ENCODE measurements at places on chromosomes 4 and X.

DNA sequence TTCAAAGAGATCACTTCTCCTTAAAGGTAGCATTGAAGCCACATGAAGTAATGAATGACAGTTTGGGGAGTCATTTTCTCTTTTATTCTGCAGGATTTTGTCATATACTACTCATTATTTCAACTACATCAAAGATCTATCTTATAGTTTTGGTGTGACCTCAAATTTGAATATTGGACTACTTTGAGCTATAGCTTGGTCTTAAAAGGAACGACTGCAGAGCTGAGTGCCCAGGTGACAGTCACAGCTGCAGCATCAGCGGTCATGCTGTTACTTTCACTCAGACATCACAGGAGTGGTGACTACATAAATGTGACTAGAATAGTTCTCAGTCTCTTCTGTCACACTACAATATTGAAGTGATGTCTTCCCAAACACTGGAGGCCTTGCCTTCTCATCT is 10.7 kb upstream of the SPCS3 start:
- no peak for DNase-seq

DNA sequence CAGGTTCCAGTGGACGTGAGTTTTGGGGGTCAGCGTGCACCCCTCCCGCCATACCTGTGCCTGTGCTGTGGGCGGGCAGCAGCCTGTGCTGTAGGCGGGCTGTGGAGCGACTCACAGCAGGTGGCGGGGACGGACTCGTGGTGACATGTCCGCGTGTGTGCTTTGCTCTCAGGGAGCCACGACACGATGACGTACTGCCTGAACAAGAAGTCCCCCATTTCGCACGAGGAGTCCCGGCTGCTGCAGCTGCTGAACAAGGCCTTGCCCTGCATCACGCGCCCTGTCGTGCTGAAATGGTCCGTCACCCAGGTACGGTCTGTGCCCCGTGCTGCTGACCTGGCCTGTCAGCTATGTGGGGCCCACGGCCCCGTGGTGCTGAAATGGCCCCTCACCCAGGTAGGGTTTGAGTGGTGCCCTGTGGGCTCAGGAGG is 7.4 kb downstream of the PLCXD1 start:
- DNase-seq: no peak

DNA sequence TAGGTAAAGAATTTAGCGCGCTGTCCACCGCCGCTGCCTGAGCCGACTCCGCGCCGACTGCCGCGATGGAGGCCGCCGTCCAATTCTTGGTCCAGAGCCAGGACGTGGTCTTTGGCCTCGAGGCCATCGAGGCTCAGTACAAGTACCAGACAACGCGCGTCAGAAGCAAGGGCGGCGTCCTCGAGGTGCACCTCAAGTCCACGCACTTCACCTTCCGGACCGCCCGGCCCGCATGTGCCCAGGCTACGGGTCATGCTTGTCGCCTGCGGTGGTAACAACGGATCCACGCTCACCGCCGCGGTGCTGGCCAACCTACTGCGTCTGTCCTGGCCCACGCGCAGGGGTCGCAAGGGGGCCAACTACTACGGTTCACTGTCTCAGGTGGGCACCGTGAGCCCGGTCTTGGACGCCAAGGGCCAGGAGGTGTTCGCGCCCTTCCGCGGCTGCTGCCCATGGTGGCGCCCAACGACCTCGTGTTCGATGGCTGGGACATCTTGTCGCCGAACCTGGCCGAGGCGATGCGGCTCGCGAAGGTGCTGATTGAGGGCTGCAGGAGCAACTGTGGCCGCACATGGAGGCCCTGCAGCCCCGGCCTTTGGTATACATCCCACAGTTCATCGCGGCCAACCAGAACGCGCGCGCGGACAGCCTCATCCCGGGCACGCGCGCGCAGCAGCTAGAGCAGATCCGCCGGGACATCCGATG is 128.0 kb downstream of the ANAPC4 start:
- DNase-seq: no peak

GRCh38 chrX:102654696-102655095 is 3.4 kb downstream of the GPRASP1 start:
- no peak for DNase-seq

- DNase-seq: no peak
Measured at GRCh38 chrX:118742176-118742575, 14.8 kb downstream of the IL13RA1 start.

DNA sequence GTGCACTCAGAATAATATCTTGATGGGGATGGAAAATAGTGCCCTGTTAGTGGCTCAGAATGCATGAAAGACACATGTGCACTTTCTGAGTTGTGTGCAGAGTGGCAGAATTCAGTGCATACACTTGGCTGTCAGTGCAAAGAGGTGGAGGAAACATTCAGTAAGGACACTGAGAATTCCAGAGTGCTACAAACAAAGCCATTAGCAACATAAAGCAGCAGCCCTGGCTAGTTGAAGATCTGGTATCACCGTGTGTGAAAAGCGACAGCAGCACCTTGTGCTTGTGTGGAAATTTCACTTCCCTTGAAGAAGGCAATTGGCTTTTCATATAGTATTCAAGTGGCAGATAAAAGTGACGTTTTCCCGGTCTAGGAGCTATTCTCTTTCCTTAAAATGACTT is 810.4 kb downstream of the TRIML1 start:
- DNase-seq: no peak

DNA sequence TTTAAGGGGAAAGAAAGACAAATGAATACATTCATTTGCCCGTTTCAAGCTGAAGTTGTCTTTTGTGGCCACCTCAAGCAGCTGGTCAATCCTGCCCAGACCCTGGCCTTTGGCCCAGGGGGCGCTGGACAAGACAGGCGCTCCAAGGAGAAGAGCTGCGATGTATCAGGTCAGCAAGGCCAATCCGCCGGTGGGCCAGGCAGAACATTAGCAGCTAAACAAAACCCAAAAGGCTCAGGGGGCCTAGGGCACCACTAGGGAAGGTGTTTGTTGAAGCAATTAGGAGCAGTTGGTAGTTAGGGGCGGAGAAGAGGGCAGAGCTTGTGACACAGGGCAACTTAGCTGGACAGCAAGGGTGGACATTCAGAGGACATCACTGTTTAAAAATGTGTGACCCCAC is 60.8 kb upstream of the TMEM33 start:
- no peak for DNase-seq

- no peak for DNase-seq
Measured at GRCh38 chrX:119340606-119341205, 58.4 kb upstream of the SLC25A43 start.

DNA sequence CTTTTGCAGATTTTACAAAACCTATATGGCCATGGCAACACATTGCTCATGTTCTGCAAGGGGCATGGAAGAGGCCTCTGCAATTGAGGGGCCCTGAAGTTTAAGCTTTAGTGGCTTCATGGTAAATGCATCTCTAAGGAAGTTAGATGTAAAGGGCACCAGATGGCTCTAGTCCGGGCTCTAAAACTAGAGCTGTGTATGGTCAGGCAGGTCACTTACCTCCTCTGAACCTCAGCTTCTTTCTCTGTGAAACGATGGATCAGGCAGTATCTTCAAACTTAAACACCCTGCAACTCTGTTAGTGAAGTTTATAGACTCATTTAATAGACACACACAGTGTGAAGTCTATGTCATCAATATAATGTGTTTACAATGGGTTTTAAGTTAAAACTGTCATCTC is 10.0 kb downstream of the MAGEB17 start:
- DNase-seq: no peak

- no peak for DNase-seq
Measured at GRCh38 chr4:4647041-4647440, 105.2 kb upstream of the STX18 start.

DNA sequence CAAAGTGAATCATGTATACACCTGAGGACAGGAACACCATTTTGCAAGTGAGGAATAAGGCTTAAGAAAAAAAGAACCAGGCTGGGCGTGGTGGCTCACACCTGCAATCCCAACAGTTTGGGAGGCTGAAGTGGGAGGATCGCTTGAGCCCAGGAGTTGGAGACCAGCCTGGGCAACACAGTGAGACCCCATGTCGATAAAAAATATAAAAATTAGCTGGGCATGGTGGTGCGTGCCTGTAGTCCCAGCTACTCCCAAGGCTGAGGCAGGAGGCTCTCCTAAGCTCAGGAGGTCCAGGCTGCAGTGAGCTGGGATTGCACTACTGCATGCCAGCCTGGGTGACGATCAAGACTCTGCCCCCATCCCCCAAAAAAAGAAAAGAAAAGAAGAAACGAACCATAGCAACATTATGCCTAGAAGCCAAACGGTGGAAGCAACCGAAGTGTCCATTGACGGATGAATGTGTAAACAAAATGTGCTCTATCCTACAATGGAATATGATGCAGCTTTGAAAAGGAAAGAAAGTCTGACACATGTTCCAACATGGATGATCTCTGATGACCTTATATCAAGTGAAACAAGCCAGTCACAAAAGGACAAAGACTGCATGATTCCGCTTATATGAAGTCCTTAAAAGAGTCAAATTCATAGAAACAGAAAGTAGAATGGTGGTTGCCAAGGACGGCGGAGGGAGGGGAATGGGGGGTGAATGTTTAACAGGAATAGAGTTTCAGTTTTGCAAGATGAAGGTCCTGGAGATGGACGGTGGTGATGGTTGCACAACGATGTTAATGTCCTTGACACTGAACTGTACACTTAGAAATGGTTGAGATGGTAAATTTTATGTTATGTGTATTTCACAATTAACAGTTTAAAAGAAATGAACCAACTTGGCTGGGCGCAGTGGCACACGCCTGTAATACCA is 8.6 kb upstream of the KIAA0232 start:
- DNase-seq: no peak

DNA sequence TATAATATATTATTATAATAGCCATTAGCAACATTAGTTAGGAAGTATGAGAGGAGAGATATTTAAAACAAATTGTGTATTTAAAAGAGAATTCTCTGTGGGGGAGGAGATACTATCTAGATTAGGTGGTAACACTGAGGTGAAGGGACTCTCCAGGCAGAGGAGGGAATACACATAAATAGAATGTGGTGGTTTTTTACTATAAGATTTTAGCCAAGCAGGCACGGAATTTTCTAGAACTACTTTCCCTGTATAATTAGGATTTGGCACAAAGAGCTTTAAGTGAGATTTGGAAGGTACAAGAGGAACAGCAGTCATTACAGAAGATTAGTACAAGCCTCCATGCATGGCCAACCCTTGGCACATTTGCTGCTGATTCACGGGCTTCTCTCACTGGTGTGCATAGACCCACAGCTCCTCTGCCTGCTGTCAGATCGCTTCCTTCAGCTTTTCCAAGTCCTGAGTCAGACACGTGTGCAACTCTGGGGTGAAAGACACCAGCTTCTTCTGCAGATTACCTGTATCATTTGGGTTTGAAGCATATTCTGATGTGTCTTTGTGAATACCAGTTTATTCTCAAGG is 685.5 kb downstream of the KCTD8 start:
- DNase-seq: no peak

- DNase-seq: no peak
Measured at GRCh38 chr4:8306511-8307021, 37.0 kb downstream of the HTRA3 start.

DNA sequence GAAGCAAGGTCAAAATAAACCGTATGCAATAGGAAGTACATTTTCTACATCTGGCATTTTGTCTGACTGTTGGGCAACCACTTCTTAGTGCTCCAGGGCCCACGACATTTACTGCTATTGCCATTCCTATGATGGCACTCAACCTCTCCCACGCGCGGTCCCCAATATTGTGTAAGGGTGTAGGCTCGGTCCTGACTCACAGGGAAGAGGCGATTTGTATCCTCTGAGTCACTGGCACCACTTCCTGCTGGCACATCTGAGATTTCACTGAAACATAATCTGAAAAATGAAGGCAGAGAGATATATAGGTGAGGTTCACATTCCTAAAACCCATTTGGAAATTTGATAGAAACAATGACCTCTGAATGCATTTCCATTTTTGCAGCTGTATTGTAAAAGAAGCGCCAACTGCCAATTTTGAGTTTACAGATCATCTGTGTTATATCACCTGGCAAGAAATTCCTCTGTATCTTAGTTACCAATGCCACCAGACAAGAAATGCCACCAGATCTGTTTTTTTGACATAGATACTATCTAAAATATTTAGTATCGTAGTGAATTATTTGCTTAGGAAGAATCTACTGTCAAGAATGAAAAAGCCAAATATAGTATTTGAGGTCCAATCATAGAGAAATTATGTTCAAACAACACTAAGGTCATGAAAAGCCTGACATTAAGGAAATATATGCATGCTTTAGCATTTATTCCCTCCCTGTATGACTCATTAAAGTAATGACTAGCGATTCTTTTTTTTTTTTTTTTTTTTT is 9.8 kb downstream of the EREG start:
- DNase-seq: peak; percentile 17

GRCh38 chr4:52572936-52573485 is 86.1 kb downstream of the USP46 start:
- DNase-seq: no peak

DNA sequence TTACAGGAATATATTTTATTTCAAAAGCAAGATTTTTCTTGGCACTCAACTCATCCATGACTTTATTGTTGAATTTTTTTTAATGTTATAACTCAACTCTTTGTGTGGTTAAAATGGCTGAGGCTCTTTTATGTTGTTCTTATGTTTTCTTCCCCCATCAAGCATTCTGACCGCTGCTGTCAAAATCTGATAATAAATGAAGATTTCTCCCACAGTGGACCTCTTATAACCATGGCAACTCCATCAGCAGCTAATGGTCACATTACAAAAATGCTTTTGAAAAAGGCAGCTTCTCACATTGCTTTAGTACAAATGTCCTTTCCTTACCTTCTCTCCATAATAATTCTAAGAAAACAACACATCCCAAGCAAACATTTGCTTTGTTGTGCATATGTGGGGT is 96.0 kb upstream of the ATOH1 start:
- no peak for DNase-seq

- DNase-seq: no peak
Measured at GRCh38 chr4:30862196-30862595, 142.0 kb downstream of the PCDH7 start.

DNA sequence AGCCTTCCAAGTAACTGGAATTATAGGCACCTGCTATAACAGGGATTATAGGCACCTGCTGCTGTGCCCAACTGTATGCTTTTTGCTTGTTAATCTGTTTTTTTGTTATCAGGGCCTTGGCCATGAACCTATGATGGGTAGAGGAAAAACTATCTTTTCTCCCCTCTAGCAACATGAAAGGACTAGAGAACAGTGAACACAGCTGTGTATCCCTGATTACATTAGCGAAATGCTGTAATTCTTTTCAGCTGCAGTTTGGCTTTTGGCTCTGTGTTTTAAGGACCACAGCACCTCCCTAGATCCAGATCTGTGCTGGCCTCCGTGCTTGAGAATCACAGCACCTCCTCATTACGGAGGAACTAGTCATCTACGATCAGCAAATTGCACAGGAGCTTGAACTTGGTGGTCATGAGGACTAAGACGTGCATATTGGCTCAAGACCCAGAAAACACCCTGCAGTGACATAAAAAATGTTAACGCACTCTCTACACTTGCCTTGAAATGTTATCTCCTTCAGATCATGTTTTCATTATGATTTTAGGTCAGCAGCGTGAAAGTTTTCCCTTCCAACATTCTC is 57.7 kb upstream of the S100G start:
- DNase-seq: no peak

DNA sequence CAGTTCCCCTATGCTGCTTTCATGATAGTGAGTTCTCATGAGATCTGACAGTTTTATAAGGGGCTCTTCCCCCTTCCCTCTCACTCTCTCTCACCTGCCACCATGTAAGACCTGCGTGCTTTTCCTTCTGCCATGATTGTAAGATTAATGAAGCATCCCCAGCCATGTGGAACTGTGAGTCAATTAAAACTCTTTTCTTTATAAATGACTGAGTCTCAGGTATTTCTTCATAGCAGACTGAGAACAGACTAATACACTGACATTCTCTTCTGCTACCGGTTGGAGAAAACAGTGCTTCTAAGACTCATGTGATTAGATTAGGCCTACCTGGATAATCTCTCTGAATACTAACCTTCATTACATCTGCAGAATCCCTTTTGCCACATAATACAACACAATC is 45.4 kb upstream of the TRPC5OS start:
- no peak for DNase-seq

- DNase-seq: no peak
Measured at GRCh38 chr4:159512348-159512747, 409.5 kb downstream of the RAPGEF2 start.

All from activated naive CD4-positive, alpha-beta T cell treated with Interleukin-2 at 50 U/mL for 16 hours (primary cell).